ENCODE measurements at places on chromosomes 13 and 19. TPM values are rescaled to one million over a fixed set of nuclear protein-coding genes. Genes with fewer than 3 reads are reported as not detected.
A peak's percentile ranks its signal among the peaks of the same experiment; 100 is the strongest.

Gene ONECUT3
- not detected for total RNA-seq

DNA sequence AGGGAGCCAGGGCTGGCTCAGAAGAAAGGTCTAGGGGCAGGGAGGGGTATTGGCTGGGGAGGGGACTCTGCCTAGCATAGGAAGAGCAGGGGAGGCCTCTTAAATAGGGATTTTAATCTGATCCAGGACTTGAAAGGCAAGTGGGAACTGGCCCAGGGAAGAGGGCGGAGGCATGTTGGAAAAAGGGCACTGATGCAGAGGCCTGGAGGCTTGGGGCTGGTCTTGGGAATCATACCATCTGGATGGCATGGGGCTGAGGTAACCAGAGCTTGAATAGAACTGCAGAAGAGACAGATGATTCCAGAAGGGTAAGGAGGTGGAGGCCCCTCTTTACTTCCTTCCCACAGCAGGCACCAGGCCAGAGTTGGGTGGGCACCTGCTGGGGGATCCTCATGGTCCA is 29.1 kb downstream of the CERS4 start:
- H3K4me3 ChIP-seq = no peak overlapping the region
- peaks cover 5% of the 10 kb centered on the region for H3K36me3 ChIP-seq
- H3K4me1 ChIP-seq = peaks cover 26% of the 10 kb centered on the region
- no peak overlapping the region for H3K27ac ChIP-seq

Gene DZIP1
- total RNA-seq = 42.4 TPM

DNA sequence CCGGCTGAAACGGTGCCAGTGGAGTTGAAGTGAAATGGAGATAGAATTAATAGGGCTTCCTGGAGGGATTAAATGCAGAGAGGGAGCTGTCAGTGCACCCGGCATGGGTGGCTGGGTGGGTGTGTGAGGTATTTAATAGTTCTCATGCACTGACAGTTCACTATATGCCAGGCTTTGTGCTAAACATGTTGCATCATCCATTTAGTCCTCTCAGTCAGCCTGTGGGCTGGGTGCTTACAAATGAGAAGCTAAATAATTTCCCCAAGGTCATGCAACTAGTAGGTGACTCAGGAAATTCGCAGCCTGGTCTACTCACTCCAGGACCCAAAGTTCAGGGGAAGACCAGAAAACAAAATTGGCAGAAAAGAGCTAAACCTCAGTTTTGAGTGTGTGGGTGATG is 63.5 kb upstream of the SPATA13 start:
- no peak overlapping the region for H3K4me3 ChIP-seq
- no peak for DNase-seq
- peaks cover 8% of the 10 kb centered on the region for H3K4me1 ChIP-seq
- H3K27ac ChIP-seq = no peak overlapping the region
- H3K36me3 ChIP-seq = no peaks in the 10 kb centered on the region
- H3K27me3 ChIP-seq = no peaks in the 10 kb centered on the region

GRCh38 chr13:43362556-43362955 is 339.2 kb downstream of the DNAJC15 start:
- no peak overlapping the region for H3K27ac ChIP-seq
- no peaks in the 10 kb centered on the region for H3K27me3 ChIP-seq
- DNase-seq = no peak
- H3K36me3 ChIP-seq = no peaks in the 10 kb centered on the region

- H3K27me3 ChIP-seq = peaks cover 31% of the 10 kb centered on the region
- peaks cover 14% of the 10 kb centered on the region for H3K4me1 ChIP-seq
- no peak overlapping the region for H3K27ac ChIP-seq
- H3K36me3 ChIP-seq = no peaks in the 10 kb centered on the region
These were observed 6.2 kb downstream of the GPR4 start for GRCh38 chr19:45595814-45596213.

GRCh38 chr13:100755891-100756290 is 81.3 kb upstream of the TMTC4 start:
- H3K4me3 ChIP-seq = no peak overlapping the region
- no peaks in the 10 kb centered on the region for H3K4me1 ChIP-seq
- H3K36me3 ChIP-seq = no peaks in the 10 kb centered on the region
- no peaks in the 10 kb centered on the region for H3K27me3 ChIP-seq
- no peak for DNase-seq

DNA sequence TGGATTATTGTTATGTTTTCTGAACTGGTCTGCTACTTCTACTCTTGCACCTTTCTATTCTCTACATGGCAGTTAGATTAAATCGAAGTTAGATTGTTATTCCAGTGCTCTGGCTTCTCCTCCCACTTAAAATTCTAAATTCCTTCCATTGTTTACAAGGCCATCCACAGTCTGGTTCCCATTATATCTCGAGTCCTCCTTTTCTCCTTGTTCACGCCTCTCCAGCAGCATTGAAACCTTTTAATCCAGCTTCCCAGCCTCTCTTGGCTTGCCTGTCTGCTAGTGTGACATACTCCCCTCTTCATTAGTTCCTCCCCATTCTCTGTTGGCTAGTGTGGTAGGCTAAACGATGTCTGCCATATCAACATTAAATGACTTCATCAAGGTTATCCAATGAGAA is 54.5 kb downstream of the DNAJC15 start:
- peaks cover 13% of the 10 kb centered on the region for H3K36me3 ChIP-seq
- no peak for DNase-seq
- no peak overlapping the region for H3K4me3 ChIP-seq
- no peaks in the 10 kb centered on the region for H3K27me3 ChIP-seq
- no peak overlapping the region for H3K27ac ChIP-seq

Gene HS6ST3
- not detected for total RNA-seq

DNA sequence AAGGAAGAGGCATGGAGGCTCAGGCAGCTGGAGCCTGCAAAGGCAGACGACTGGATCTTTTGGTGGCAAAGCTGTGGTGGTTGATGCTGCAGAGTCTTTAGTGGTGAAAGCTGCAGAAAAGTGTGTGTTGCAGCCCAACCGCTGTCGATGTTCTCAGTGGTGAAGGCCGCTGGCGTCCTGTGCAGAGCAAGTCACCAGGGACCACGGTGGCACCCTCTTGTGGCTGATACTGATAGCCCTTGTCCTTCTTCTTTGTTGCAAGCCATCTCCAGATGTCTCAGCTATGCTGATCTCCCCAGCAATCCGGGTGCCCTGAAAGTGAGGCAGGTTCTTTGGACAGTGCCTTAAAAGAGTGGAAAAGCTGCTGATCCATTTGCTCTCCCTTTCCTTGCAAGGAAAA is 610.9 kb upstream of the PCDH9 start:
- H3K27ac ChIP-seq = no peak overlapping the region
- H3K36me3 ChIP-seq = no peaks in the 10 kb centered on the region
- H3K4me3 ChIP-seq = no peak overlapping the region
- no peaks in the 10 kb centered on the region for H3K27me3 ChIP-seq

GRCh38 chr19:934197-934840 is 8.5 kb downstream of the ARID3A start:
- H3K4me3 ChIP-seq = no peak overlapping the region
- H3K27ac ChIP-seq = peak overlapping the region; percentile 5
- peaks cover 31% of the 10 kb centered on the region for H3K4me1 ChIP-seq
- H3K27me3 ChIP-seq = no peaks in the 10 kb centered on the region
- DNase-seq = no peak

Gene KLK1
- total RNA-seq = not detected

Gene ADAMTSL5
- total RNA-seq = 20.3 TPM

DNA sequence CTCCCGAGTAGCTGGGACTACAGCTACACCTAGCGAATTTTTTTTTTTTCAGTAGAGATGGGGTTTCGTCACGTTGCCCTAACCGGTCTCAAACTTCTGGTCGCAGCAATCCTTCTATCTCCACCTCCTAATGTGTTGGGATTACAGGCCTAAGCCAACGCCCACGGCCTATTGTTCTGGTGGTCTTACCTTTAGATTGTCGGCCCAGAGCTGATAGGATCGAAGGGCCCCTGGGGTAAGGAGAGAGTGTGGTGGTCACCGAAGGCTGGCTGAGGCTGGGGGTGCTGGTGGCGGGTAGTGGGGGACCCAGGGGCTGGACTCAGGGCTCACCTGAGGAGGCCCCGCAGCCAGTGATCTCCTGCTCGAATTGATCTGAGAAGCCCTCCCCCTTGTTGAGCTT is 7.0 kb downstream of the CRB3 start:
- no peak overlapping the region for H3K4me3 ChIP-seq
- H3K27me3 ChIP-seq = peaks cover 45% of the 10 kb centered on the region
- no peaks in the 10 kb centered on the region for H3K36me3 ChIP-seq
- H3K4me1 ChIP-seq = peaks cover 2% of the 10 kb centered on the region

- no peaks in the 10 kb centered on the region for H3K4me1 ChIP-seq
- peaks cover 21% of the 10 kb centered on the region for H3K27me3 ChIP-seq
- no peaks in the 10 kb centered on the region for H3K36me3 ChIP-seq
- H3K4me3 ChIP-seq = no peak overlapping the region
- no peak for DNase-seq
These were observed 18.6 kb upstream of the LAIR1 start for GRCh38 chr19:54383330-54383729.

DNA sequence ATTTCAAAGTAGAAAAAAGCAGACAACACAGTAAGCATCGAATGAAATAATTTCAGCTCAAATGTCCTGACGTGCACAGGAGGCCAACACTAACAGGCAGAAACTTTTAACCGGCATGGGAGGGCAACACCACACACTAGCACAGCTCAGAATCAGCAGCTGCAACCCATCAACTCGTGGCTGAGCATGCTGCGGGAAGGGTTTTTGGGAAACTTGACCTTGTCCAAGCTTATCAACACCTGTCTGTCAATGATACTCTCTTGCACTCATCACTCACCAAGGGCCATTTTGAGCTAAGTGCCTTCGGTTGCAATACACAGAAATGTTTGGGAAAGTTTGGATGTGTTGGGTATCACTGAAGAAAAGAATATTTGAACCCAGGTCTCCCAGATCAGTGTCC is 483.7 kb downstream of the TSHZ3 start:
- no peaks in the 10 kb centered on the region for H3K27me3 ChIP-seq

GRCh38 chr13:51905787-51906186 is 44.0 kb downstream of the CCDC70 start:
- H3K27ac ChIP-seq = no peak overlapping the region
- H3K4me3 ChIP-seq = no peak overlapping the region
- peaks cover 17% of the 10 kb centered on the region for H3K4me1 ChIP-seq
- H3K36me3 ChIP-seq = peaks cover 2% of the 10 kb centered on the region
- no peak for DNase-seq

DNA sequence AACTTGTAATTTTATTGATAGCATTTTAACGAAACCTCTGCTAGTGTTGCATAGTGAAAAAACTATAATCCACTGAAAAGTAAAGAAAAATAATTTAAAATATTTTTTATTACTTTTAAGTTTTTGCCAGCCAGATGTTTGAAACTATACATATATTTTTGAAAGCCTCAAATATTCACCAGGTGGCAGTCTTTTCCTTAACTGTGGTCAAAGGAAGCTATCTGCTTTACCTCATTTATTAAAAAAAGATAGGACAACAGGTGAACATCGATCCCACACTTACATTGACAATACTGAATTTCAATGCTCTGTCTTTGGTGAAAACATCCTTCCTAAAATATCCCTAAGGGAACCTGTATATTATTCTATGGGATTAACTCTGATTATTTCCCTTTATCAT is 100.5 kb downstream of the TRPC4 start:
- H3K4me3 ChIP-seq = no peak overlapping the region
- no peak overlapping the region for H3K27ac ChIP-seq
- no peaks in the 10 kb centered on the region for H3K27me3 ChIP-seq

DNA sequence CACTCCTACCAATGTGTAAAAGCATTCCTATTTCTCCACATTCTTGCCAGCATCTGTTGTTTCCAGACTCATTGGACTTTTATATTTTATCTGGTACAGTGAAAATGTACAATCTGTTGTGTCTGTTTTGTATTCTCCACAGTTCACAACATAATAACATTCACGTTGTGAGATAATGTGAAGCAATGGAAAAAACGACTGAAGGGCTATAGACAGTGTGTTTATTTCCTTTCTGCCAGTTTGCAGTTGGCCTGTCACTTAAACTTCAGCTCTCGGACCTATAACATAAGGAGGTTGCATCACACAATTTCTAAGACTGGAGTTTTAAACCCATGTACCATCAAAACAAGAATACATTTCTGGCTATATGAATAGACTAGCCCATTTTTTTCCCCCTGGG is 965.5 kb upstream of the ATXN8OS start:
- H3K27ac ChIP-seq = no peak overlapping the region
- H3K4me3 ChIP-seq = no peak overlapping the region
- H3K36me3 ChIP-seq = no peaks in the 10 kb centered on the region
- no peak for DNase-seq
- H3K27me3 ChIP-seq = no peaks in the 10 kb centered on the region
- no peaks in the 10 kb centered on the region for H3K4me1 ChIP-seq

DNA sequence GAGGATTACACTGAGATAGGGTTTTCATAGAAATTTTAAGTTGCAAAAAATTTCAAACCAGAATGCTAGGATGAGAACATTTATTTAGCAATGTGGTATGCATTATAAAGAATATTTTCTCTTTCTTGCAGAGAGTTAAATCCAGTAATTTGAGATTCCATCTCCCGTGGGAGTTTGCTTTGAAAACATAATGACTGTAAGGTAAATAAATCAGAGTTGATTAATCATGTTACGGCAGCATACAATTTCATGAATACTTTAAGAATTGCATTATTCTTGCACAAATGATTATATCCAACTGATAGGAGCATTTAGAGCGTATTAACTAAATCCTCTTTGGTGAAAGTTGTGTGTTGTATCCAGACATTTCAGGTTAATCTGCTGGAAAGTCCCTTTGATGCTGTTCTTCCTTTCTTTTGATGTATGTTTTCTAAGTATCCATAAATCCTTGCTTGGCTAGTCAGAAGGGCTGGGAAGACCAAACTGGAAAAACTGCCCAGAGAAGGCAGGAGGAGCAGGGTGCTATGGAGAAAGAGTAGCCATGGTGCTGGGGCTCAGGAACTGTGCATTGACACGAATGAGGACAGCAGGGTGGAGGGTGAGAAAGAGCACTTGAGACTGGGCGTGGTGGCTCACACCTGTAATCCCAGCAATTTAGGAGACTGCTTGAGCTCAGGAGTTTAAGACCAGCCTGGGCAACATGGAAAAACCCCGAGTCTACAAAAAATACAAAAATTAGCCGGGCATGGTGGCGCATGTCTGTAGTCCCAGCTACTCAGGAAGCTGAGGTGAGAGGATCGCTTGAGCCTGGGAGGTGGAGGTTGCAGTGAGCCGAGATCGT is 4.8 kb upstream of the GJA3 start:
- H3K4me3 ChIP-seq = no peak overlapping the region
- H3K4me1 ChIP-seq = no peaks in the 10 kb centered on the region
- H3K36me3 ChIP-seq = no peaks in the 10 kb centered on the region

Gene CLC
- total RNA-seq = not detected

GRCh38 chr19:36915992-36916830 is at the start of the genes ZNF568 and ZNF829:
TSS of gene ZNF568 (plus strand) at chr19:36916332. CDS start at chr19:36922771, 6,439 bp downstream.
TSS of gene ZNF829 (minus strand) at chr19:36916291. CDS start at chr19:36915167, 1,124 bp downstream.
- peak within 1 kb of the TSS; percentile 85 for H3K4me3 ChIP-seq
- no peaks in the 10 kb centered on the region for H3K27me3 ChIP-seq
- peak within 1 kb of the TSS; percentile 95 for H3K27ac ChIP-seq
- peaks cover 19% of the 10 kb centered on the region for H3K4me1 ChIP-seq
- peaks cover 47% of the 10 kb centered on the region for H3K36me3 ChIP-seq

GRCh38 chr19:13764101-13764807 is at the start of gene MRI1:
TSS of gene MRI1 (plus strand) at chr19:13764522. CDS start at chr19:13764589, 67 bp downstream.
- H3K27ac ChIP-seq = peak within 1 kb of the TSS; percentile 63
- peak within 1 kb of the TSS; percentile 82 for H3K4me3 ChIP-seq
- H3K36me3 ChIP-seq = peaks cover 10% of the 10 kb centered on the region
- H3K27me3 ChIP-seq = no peaks in the 10 kb centered on the region
- H3K4me1 ChIP-seq = peaks cover 14% of the 10 kb centered on the region
